Stimulated activated CD8-positive, alpha-beta memory T cell treated with anti-CD3 and anti-CD28 coated beads, Interleukin-15, amount 100 ng/mL, for 1 hour (primary cell): ENCODE measurements at places on chromosomes 16 and 17.

DNA sequence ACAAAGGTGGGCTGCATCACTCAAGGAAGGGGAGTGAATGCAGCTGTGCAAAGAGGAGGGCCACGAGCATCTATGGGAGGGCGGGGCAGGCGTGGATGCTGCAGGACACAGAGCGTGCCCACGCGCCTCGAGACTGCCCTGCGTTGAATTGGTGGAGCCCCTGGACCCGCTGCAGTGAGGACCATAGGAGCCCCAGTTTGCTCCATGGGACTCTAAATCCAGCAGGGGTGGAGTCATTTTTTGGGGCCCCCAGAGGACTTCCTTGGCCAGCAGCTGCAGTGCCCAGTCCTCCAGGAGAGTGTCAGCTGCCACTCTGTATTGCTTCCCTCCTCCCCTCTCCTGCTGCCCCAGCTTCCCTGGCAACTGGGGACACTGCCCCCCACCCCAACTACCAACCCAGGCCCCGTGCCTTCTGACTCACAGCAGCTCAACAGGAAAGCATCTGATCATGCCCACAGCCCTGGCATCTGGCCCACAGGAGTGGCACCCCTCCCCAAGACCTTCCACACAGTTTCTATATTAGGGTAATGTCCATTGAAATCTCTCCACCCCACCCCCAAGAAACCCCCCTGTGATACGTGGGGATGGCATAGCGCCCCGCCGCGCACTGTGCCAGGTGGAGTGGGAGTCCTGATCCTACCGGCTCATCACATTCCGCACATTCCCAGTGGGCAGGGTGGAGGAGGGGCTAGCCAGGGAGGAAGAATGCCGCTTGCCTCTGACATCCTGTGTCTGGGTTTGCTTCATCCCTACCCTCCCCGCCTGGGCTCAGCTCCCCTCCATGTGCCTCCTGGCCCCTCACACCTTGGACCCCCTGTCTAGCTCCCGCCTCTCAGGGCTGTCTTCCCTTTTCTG is 27.8 kb upstream of the ITGA3 start:
- no peak for DNase-seq

DNA sequence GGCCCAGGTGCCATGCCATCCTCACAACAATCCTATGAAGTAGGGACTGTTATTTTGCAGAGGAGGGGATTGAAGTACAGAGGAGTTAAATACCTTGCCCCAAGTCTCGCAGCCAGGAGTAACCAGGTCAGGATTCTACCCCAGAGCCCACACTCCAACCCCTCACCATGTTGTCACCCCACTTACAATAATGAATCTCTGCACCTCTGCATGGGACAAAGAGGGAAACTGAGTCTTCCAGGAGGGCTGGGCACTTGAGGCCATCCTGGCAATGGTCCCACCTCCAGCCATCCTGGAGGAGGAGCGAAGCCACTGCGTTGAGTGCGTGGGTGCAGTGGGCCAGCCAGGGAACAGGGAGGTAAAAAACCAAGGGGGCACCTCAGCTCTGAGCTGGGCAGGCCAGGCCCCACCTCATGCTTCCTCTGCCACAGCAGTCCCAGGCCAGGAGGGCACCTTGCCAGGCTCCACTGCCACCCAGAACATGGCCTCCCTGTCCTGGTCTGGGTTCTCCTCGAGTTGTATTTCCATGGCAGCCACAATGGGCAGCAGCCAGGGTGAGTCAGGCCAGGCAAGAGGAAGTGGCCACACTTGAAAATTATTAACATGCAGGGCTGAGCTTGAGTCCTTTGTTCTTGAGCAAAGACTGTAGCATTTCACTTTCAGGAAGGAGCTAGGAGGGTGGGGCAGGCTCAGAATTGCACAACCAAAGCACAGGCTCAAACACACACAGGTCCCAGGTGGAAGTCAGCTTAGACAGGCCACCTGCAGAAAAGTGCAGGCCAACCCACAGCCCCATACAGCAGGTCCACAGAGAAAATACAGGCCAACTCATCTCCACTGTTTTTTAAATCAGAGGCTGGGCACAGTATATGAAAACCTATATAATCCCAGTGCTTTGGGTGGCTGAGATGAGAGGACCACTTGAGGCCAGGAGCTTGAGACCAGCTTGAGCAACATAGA is 52.1 kb downstream of the CUEDC1 start:
- DNase-seq = no peak

GRCh38 chr16:11097094-11097786 is 152.9 kb downstream of the CLEC16A start:
- DNase-seq = no peak

DNA sequence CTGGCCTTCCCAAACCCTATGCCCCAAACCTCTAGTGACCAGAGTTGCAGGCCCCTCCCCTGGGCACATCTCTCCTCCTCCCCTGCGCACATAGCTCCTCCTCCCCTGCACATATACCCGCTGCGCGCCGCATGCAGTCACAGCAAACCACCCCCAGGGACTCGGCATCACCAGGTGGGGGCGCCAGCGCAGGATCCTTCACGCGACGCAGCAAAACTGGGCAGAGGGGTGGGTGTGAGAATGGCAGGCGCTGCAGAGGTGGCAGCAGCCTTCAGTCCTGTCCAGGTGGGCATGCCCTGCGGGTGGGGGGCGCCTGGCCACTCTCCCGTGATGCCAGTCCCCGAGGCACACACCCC is 5.6 kb downstream of the CORO6 start:
- peak; percentile 75 for DNase-seq

DNA sequence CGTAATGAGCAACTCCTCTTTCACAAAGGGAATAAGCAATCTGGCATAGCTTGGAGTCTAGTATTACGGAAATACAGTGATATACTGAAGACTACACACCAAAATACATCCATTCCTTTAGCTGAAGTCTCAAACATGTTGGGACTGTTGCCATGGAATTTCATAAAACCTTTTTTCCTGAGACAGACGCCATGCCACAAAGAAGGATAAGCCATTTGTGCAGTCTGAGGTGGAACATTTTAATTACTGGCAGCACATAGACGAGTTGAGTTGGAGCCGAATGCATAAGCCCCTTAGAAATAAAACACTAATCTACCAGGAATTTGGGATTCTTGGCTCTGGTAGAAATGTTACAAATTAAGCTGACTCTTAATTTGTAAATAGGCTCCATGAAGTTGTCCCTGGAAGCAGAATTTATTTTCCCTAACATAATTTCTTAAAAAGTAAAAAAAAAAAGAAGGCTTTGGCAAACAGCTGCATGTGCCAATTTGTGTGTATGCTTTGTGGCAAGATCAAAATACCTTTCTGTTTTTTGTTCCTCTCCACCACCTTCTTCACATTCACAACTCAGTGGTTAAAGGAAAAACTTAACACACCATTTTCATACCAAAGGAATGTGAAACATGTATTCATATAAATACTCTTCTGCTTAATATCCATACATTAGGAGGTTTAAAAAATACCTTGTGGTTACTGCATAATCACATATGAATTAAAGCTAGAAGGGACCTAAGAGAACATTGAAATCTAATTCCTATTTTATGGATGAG is 25.5 kb downstream of the GRB7 start:
- DNase-seq = no peak

DNA sequence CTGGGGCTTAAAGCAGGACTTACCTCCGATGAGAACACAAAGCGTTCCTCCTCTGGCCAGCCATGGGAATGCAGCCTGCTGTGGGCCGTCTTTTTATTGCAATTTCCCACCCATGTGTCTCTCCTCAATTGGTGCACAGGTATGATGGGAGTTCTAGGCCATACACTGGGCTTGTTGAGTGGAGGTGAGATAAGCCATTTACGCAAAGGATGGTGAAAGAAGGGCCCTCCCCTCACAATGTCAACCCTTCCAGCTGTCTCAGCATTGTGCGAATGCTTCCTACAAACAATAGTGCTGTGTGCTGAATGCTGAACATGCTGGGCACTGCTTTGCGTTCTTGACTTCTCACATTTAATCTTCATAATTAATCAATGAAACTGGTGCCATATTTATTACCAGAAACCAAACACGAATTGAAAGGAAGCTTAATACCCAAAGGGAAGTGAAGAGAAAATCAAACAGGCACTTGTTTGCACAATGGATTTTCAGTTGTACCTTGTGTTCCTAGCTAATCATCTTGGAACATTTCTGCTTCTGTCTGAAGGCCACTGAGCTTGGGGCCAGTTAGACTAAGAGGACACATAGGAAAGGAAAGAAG is at the start of gene GP2:
TSS of gene GP2 (minus strand) at position 70 of the 598 bp plus-strand sequence. CDS start 1,082 bp downstream, outside the sequence.
- no peak for DNase-seq
